ENCODE measurements at places on chromosomes 4 and X.

GRCh38 chr4:157271166-157271869 is 50.8 kb downstream of the GRIA2 start:
- no peak for DNase-seq

GRCh38 chr4:163666332-163666873 is 171.9 kb downstream of the TMA16 start:
- no peak for DNase-seq

GRCh38 chrX:55028040-55028439 is 2.7 kb downstream of the ALAS2 start:
- no peak for DNase-seq

DNA sequence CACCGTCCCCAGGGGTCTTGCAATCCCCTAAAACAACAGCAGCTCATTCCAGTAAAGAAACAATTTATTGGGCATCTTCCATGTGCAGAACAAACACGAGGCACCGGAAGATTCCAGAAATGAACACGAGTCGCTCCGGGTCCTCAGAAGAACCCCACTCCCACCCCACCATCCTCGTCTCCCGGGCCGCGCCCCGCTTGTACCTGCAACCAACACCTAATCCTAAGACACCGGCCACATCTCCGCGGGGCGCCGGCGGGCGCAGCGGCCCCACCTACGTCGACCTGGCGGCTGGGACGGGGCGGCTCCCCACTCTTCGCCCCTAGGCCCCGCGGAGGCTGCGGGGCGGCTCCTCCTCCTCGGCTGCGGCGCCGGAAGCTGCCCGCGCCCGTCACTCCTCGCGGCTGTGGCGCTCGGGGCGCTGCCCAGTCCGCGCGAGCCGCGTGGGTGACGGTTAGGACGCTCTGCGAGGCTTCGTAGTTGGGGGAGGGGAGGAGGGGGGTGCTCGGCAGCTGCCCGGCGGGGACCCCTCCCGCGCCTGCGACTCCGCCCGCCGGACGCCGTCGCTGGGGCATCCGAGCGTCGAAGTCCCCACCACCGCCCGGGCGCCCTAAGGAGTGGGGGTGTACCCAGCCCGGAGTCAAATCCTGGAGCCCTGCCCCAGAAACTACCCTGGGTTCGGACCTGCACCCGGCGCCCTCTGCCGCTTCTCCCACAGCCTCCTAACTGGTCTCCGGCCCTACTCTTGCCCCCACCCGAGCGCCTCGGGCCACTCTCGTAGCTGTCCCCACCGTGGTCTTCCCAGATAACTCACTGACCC is at the start of gene CCDC158:
CCDC158 (minus strand) TSS at position 380 of the 820 bp plus-strand sequence. CDS start 17,934 bp downstream, outside the sequence.
- no peak for DNase-seq

DNA sequence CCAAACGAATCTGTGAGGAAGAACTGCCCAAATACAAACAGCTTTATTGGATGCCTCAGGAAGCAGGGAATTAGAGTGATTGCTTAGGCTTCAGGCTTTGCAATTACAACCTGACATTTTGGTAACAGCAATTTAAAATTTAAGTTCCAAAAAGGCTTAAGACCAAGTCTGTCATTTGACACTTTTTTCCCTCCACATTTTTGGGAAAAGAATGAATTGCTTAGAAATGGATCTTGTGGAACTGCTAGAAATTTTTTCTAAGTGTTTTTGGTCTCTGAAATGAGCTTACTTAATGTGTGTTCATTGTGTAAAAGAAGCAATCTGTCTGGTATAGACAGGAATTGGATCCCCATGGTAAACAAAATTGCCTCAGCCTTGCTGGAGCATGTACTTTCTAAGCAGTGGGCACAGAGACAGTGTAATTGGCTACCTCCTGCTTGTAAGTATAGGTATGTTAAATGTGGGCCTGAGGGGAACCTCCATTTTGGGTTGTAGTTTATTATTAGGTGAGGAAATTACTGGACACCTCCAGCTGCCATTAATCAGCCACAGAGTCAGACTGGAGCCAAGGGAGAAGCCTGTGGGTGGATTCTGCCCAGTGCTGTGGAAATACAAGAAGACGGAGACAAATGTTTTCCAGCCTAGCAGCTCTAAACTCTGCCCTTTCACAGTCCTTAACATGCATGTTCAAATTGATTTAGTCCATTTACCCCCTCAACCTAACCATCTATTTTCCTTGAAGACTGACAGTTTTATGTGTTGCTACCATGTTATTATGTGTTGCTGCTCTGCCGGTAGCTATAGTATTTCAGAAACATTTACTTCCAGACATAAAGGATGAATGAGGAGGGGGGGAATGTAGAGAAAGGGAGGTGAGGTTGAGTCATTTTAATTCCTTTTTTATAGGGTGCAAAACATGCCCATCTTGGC is 473.0 kb downstream of the SPRY1 start:
- no peak for DNase-seq

GRCh38 chr4:76459291-76459723 is 24.3 kb downstream of the SHROOM3 start:
- DNase-seq, result no peak

DNA sequence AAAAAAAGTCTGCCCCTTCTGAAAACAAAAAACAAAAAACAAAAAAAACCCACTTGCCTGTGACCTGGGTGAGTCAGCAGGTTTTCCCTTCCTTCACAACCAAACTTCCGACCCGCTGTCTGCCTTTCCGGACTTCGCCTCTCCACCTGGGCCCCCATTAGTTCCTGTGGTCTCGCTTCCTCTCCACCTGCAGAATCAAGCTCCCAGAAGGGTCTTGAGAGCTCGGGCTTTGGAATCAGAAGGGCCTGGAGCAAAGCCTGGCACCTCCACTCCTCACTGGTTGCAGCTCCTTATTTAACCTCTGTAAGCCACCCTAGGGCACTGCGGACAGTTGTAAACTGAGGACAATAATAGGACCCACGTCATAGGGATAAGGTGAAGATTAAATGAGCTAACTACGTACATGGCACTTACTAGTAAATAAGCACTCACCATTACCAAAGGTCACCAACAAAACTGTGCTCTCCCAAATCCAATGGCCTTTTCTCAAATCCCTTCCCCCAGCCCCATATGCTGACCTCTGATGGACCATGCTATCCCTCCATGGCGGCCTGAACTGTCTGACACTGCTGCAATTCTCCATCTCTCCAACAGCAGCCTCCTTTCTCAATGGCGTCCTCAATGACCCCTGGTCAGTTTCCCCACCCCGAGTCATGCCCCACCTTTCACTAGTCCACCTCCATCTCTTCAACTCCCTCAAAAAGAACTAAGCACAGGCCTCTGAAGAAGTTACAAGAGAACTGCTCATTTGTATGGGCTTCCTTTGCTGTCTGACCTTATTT is 64.2 kb downstream of the IRF2 start:
- no peak for DNase-seq

GRCh38 chrX:13099121-13099520 is 54.7 kb upstream of the FAM9C start:
- DNase-seq, result no peak

DNA sequence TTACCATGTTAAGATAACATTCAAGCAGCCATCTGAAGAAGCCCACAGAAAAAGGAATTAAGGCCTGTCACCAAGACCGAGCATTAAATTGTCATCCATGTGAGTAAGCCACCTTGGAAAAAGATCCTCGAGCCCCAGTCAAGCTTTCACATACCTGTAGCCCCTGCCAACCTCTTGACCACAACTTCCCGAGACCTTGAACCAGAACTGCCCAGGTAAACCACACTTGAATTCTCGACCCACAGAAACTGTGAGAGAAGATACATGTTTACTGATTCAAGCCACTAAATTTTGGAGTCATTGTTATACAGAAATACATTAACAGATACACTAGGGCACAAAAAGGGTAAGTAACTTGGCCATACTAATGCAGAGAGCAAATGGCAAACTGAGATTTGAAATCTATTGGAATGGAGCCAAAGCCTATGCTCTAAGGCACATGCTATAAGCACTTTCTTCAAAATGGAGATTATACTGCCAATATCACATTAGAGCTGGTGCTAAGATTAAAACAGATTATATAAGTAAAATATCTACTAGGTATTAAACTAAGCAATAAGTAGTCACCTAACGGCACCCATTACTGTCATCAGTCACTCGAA is 49.5 kb downstream of the FAM13A start:
- DNase-seq, result no peak

- DNase-seq, result no peak
Measured at GRCh38 chr4:2260344-2261109, 1.4 kb downstream of the MXD4 start.

GRCh38 chrX:30615229-30615628 is 37.7 kb upstream of the TASL start:
- no peak for DNase-seq

Measured in left renal pelvis (tissue), 4 donors.